NCI-H510A treated with DMSO at 0.1 percent for 48 hours (cell line): ENCODE measurements at places on chromosomes 7 and 10.

- DNase-seq, result no peak
Measured at GRCh38 chr10:121087129-121087528, 236.0 kb downstream of the WDR11 start.

GRCh38 chr10:94093286-94093905 lies 99.7 kb downstream of the PLCE1 start:
- no peak for DNase-seq

- no peak for DNase-seq
Measured at GRCh38 chr10:62618576-62619412, 185.7 kb upstream of the ADO start.

GRCh38 chr7:101594790-101595189 lies 34.3 kb downstream of the MYL10 start:
- no peak for DNase-seq

DNA sequence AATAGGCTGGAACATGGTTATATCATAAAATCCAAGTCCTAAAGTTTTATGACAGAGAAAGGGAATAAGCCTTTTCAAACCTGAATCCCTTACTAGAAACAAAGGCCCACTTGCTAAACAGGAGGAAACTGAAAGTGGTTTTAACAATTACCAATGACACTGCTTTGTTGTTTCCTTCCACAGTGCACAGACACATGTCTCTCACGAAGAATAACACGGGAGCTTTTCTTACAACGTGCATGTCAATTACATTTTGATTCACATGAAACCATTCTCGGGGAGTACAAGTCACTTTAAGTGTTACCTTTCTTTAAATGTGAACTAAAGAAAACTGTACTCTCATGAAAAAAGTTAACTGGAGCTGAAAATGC lies 1.4 kb downstream of the MRPS33 start:
- DNase-seq, result no peak

DNA sequence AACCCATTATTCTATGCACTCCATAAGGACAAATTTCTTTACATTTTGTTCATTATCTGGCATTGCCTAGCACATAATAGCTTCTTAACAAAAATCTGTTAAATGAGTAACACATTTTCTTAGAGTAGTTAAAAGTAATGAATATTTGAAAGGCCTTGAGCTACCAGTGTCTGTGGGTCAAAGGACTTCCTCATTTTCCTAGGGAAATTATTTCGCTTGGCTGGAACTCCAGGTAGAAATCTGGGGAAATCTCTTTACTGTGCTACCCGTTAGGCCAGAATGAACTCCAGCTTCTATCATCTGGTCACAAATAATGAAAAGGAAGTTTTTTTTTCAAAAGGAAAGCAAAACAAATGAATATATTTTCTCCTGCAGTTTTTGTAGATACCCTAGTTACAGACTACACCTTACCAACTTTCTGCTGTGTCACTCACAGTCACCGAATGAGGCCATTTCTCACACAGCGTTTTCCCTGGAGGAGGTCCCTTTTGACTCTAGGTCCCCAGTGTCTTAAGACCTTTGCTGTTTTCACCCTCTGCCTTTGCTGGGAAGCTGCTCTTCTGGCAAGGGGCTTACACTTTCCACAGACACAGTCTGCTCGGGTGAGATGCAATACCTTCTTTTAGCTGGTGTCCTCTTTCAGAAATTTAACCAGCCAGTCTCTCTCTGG lies 1.6 kb downstream of the SAMD9L start:
- DNase-seq, result no peak

DNA sequence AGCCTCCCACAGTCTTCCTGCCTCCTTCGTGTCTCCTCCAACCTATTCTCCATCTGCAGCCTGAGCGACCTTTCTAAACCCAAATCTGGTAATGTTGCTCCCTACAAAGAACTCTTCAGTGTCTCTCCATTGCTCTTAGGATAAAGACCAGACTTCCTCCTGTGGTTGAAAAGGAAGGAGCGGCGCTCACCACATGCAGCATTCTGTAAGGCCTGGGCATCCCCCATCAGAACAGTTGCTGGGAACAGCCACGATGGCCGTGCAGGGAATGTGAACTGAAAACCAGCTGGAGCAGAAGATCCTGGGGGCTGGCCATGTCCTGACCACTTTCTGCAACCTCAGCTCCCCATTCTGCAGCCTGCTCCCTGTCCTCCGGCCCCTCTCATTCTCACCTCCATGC lies 237.8 kb upstream of the ZMIZ1 start:
- no peak for DNase-seq

DNA sequence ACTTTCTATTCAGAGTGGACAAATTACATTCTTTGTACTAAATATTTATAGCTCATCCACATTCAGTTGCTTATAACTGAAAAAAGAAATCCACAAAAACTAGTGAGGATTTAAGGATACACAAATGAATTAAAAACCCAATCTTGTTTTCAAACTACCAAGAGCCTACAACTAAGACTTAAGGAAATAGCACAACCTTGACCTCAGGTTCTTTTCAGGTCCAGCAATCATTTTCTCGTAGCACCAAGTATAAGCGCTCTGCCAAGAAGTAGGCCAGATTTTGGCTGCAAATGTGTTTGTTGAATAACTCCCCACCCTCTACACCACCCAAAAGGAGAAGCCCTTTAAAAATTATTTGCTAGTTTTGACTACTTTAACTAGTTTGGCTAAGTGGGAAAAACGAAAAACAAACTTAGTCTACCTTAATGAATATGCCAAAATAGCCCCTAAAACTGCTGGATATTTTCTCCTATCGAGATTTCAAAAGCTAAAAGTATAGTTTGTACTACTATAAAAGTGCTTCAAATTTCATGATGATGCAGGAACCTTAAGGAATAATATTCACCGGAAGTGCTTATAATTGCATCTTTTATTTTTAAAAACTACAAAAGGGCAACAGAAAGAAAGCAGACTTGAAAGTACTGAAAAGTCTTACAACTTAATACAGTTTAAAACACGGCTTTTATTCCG lies 2.7 kb upstream of the KMT2E start:
- DNase-seq, result no peak

GRCh38 chr10:95169522-95169921 lies 24.5 kb upstream of the ACSM6 start:
- DNase-seq, result no peak

- peak; percentile 64 for DNase-seq
Measured at GRCh38 chr10:48658243-48658974, 26.3 kb upstream of the WDFY4 start.

GRCh38 chr10:117425974-117426566 lies 50.8 kb upstream of the PDZD8 start:
- no peak for DNase-seq

DNA sequence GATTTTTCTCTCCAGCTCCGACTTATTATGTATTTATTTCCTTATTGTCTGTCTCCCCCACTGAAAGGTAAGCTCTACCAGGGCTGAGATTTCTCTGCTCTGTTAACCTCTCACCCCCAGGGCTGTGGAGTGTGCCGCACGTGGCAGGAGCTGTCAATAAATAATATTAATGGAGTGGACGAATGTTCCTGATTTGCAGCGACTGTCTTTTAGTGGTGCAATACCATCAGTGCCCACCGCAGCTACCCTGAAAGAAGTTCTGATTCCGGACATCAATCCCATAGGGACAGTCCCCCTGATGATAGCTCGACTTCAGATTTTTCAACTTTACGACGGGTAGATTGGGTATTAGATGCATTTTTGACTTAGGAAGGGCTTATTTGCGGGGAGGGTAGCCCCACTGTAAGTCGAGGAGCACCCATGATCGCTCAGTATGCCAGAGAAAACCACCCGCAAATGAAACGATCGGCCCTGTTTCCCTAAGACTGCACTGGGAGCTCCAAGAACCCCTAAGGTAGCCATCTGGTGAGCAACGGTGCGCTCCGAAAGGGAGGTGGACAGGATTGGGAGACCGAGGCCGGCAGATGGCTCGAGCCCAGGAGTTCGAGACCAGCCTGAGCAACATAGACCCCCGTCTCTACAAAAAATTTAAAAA lies 986 bp upstream of the PPP2R2D start:
- no peak for DNase-seq

- DNase-seq, result no peak
Measured at GRCh38 chr10:11178606-11179515, 161.2 kb downstream of the CELF2 start.

GRCh38 chr10:122404576-122404975 lies 30.1 kb downstream of the PLEKHA1 start:
- no peak for DNase-seq

DNA sequence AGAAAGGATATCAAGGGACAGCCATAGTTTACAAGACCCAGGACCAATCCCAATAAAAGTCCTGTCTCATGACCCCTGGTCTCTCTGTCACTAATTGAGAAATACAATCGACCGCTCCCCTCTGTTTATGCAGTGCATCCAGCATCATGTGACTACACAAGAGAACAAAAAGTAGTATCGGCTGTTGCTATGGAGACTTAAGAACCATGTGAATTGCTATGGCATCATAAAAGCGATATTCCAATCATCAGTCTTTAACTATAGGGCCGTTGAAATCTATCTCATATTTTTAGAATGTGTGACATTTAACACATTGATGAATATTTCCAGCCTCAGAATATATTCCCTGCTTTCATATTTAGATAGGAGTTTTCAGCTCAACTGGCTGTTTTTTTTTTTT lies 139.3 kb downstream of the FRMD4A start:
- DNase-seq, result no peak

DNA sequence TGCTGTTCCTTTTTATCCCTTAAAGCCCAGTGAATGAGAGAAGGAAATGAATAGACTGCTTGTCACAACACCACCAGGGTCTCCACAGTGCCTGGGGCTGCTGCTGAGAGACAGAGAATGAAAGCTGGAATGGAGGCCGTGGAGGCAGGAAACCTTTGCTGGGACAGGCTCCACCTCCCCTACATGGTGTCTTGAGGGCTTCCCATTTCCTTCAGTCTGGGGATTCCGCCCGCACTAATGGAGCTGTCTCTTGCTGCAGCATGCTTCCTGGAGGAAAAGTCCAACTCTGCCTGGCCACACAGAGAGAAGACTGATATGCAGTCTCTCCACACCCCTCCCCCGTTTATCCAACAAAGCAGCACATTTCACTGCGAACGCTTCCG lies 54.5 kb downstream of the LRRC4 start:
- no peak for DNase-seq

GRCh38 chr10:61663466-61663865 lies 737 bp downstream of the CABCOCO1 start:
- DNase-seq, result no peak

GRCh38 chr7:108985037-108985436 lies 415.4 kb downstream of the DNAJB9 start:
- no peak for DNase-seq
